ENCODE measurements at places on chromosomes 12 and 14.

- no peak for DNase-seq
Observed at GRCh38 chr12:11855983-11856374, 206.5 kb downstream of the ETV6 start.

DNA sequence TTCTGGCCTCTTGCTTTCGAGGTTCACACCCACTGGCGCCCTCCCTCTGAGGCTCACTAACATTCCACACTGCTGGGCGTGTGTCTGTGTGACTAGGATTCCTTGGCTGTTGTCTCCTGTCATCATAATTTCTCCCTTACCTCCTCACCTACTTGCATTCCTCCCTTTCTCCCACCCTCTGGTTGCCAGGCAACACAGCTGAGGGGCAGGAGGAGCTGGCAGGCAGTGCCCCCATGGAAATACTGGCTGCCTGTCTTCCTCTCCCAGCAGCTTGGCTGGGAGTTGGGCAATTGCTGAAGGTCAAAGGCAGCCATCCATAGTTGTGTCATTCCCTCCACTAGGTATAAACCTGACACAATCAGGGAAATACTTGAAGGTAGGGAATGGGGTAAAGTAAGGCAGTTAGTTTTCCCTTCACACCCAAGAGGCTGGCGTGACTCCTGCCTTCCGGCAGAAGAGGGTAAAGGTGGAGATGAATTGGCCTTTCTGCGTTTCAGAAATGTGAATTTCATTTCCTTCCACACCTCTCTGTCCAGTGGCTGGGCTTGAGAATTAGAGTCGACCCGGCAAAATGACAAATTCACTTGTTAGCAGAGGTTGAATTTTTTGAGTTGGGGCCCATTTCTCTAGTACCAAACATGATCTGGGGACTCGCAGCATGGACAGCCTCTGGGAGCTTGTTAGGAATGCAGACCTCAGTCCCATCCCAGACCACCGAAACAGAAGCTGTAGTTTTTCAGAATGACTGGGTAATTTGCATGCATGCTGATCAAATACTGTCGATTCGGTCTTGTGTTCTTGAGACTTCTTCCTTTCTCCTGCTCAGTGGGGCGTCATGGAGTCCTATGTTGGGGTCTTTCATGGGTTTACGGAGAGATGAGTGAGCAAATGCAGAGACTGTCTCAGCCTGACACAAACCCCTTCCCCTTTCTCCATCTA is 24.3 kb upstream of the EMP1 start:
- DNase-seq = no peak

DNA sequence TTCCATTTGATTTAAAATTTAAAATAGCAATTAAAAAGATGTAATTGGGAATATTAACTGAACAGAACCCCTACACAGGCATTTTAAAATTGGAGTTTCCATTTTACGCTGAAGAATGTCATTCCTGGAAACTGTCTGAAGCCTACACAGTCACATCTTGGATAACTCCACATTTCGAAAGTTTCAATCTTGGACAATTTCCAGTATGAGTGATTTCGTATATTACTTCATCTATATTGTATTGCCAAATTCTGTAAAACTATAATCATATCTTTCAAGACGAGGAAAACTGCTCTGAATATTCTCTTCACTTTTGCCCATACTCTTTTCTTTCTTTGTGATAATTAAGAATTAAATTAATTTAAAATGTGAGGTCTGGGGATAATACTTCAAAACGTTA is 194.2 kb upstream of the ABCD2 start:
- no peak for DNase-seq

GRCh38 chr12:106919910-106920544 is 35.7 kb upstream of the TMEM263 start:
- DNase-seq = no peak

- DNase-seq = no peak
Observed at GRCh38 chr12:114306646-114307045, 99.3 kb downstream of the TBX5 start.

- DNase-seq = no peak
Observed at GRCh38 chr12:13451776-13452175, 255.2 kb downstream of the EMP1 start.

GRCh38 chr12:14756334-14757143 is 46.7 kb downstream of the WBP11 start:
- no peak for DNase-seq

DNA sequence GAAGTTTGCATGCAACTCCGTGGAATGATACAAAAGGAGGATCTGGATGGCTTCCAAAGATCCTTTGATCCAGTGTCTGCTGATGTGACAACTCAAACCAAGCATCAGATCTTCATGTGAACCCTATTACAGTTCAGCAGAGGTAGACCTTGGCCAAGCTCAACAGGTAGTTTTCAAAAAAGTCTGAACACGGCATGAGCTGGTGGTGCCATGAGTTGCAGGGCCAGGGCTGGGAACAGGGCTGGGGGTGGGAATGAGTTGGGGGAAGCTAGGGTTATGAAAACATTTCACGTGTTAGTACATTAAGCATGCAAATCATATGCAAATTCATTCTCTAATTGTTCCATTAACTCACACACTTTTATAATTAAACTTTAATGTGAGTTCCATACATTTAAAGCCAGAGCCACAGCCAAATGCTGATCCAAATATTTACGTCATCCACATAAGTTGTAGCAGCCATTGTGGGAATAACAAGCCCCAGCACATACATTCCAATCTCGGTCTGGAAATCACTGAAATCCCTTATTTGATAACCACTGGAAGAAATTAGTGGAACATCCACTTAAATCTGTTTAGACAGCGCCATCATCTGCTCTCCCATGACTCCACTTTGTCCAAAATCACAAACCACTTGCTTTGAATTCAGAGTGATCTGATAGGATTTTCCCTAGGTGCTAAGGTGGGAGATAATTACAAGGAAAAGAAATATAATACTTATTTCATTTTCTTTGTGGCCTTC is 158.5 kb downstream of the APAF1 start:
- DNase-seq = no peak

- DNase-seq = no peak
Observed at GRCh38 chr14:61460718-61461611, 139.6 kb downstream of the PRKCH start.

Measured in activated gamma-delta T cell treated with anti-CD3 and anti-CD28 coated beads, Interleukin-2, amount 50 U/mL, for 16 hours (primary cell).